Smooth muscle cell of the pulmonary artery (primary cell): ENCODE measurements at places on chromosomes 6 and 20. TPM values are rescaled to one million over a fixed set of nuclear protein-coding genes. Genes with fewer than 3 reads are reported as not detected.

Gene HNF4A
- total RNA-seq: not detected in 2 replicates

Gene CGA
- total RNA-seq: not detected in 2 replicates

Gene OR2H1
- not detected in 2 replicates for total RNA-seq

Gene HEBP2
- total RNA-seq: 30.1 and 35.6 TPM in 2 replicates

Gene SLC2A10
- total RNA-seq: 52.4 and 61.1 TPM in 2 replicates

Gene SPATS1
- not detected in 2 replicates for total RNA-seq

Gene ASIP
- total RNA-seq: not detected in 2 replicates

Gene SS18L1
- total RNA-seq: 11.7 and 19.4 TPM in 2 replicates

Gene BAG2
- total RNA-seq: 16.5 and 16.6 TPM in 2 replicates

Gene UQCC2
- 15.3 and 15.7 TPM in 2 replicates for total RNA-seq

Gene ARFGEF3
- 1.0 and 3.1 TPM in 2 replicates for total RNA-seq

Gene NKX2-2
- not detected in 2 replicates for total RNA-seq

Gene CDH26
- 0.17 and 0.59 TPM in 2 replicates for total RNA-seq

Gene CASS4
- 0.23 and 0.26 TPM in 2 replicates for total RNA-seq

Gene ANKEF1
- total RNA-seq: 2.2 and 2.5 TPM in 2 replicates
